ENCODE measurements at places on chromosomes 6 and 20. TPM values are rescaled to one million over a fixed set of nuclear protein-coding genes. Genes with fewer than 3 reads are reported as not detected.

The ALDH8A1 gene
- total RNA-seq: 1.4 TPM

The GJA10 gene
- total RNA-seq: 2.5 TPM

The GLO1 gene
- 113 TPM for total RNA-seq

The DLK2 gene
- 2.6 TPM for total RNA-seq

The BEND6 gene
- total RNA-seq: 5.8 TPM

The THBS2 gene
- total RNA-seq: 132 TPM

The PNPLA1 gene
- total RNA-seq: 0.16 TPM

The CNBD2 gene
- 8.4 TPM for total RNA-seq

The CRISP2 gene
- total RNA-seq: 0.55 TPM

The CTAGE9 gene
- not detected for total RNA-seq

The OPN5 gene
- total RNA-seq: 0.33 TPM

The KIFC1 gene
- 13.2 TPM for total RNA-seq

The GCNT2 gene
- 34.2 TPM for total RNA-seq

The CD24 gene
- 267 TPM for total RNA-seq

The INSM1 gene
- total RNA-seq: 25.6 TPM

The MCHR2 gene
- not detected for total RNA-seq

The CASS4 gene
- total RNA-seq: 1.4 TPM

The FAM210B gene
- total RNA-seq: 38.4 TPM

The BPIFB2 gene
- total RNA-seq: not detected

The FRK gene
- total RNA-seq: 2.3 TPM

The NKX2-2 gene
- not detected for total RNA-seq

The CLVS2 gene
- 11.6 TPM for total RNA-seq

The GTSF1L gene
- not detected for total RNA-seq

The GPR6 gene
- total RNA-seq: not detected

The ECT2L gene
- total RNA-seq: not detected

The C20orf144 gene
- 0.22 TPM for total RNA-seq

The MATN4 gene
- 11.4 TPM for total RNA-seq

The TASP1 gene
- total RNA-seq: 32.3 TPM

The MAP7 gene
- 40.2 TPM for total RNA-seq

The SYNDIG1 gene
- total RNA-seq: 17.6 TPM

The EPPIN gene
- total RNA-seq: not detected

The SLC22A2 gene
- total RNA-seq: 1.3 TPM

The ANKRD66 gene
- total RNA-seq: not detected

The TRMT11 gene
- 56.5 TPM for total RNA-seq

The COL12A1 gene
- total RNA-seq: 482 TPM
